Forelimb muscle (tissue), 1 donor: ENCODE measurements at places on chromosomes 12 and 14. TPM values are rescaled to one million over a fixed set of nuclear protein-coding genes. Genes with fewer than 3 reads are reported as not detected.

- no peak for DNase-seq
These were observed 10.4 kb downstream of the TMEM229B start for GRCh38 chr14:67477926-67478799.

SLC17A8 gene
- polyA plus RNA-seq = 0.06 TPM

DNA sequence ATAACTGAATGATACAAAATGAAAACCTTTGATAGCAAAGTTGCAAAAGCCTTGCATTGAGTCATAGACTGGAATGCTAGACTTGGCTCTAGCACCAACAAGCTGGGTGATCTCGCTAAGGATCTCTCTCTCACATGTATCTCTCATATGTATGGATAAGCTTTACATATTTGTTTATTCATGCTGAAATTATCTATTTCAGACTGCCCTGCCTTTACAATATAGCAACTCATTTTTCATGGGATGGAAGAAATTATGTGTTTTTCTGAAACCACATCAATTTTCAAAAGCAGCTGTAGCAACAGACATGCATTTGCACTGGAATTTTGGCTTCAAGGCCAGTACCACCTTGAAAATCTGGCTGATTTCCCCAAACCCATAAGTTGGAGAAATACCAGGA, 11.4 kb downstream of the RERG start:
- no peak for DNase-seq

- no peak for DNase-seq
These were observed 68.2 kb upstream of the BDKRB2 start for GRCh38 chr14:96136371-96137005.

LHX5 gene
- polyA plus RNA-seq = not detected

ABCD2 gene
- polyA plus RNA-seq = 0.06 TPM

KRT6C gene
- not detected for polyA plus RNA-seq

E2F7 gene
- 2.9 TPM for polyA plus RNA-seq

PTPN21 gene
- polyA plus RNA-seq = 57.3 TPM

GRCh38 chr14:33949411-33949893, 1.4 kb downstream of the EGLN3 start:
- DNase-seq = no peak

DNA sequence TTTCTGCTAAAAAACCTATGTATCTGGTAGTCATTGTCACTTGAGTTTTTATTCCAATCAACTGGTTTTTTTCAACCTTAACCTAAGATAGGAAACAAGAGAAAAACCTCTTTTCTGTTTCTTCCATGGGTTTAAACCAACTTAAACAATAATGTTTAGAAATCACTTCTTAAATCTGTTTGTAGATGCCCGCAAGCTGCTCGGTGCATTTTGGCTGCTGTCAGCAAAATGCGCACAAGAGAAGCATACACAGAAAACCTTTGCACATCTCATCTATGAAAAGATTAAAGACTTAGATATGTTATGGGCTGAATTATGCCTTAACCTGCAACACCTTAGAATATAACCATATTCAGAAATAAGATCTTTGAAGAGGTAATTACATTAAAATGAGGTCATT, 299.8 kb downstream of the ITPR2 start:
- no peak for DNase-seq

KRT6A gene
- not detected for polyA plus RNA-seq

CACNA1C gene
- 3.2 TPM for polyA plus RNA-seq

DNA sequence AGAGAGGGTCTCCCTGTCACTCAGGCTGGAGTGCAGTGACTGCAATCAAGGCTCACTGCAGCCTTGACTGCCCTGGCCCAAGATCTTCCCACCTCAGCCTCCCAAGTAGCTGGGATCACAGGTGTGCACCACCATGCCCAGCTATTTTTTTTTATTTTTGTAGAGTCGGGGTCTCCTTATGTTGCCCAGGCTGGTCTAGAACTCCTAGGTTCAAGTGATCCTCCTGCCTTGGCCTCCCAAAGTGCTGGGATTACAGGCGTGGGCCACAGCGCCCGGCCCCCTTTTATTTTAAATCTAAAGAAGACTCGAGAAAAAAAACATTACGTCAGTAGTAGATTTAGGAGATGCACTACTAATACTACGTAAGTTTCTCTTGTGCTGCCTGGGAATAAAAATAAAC, 14.3 kb downstream of the FOS start:
- DNase-seq = no peak

DNA sequence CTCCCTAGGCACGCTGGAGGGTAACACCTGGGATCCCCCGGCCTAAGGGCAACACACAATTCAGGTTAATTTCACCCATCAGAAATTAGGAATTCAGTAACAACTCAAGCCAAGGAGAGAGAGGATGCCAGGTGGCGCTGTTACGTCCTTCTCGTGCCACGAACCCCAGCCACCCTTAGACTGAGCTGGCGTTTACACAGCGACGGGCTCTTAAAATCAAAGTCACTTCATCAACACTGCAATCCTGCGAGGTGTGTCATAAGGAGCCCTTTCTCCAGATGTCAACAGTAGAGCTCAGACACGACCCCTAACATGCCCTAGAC, 110.6 kb upstream of the TMEM132D start:
- no peak for DNase-seq

GRCh38 chr14:93764211-93764659, 24.1 kb downstream of the PRIMA1 start:
- DNase-seq = no peak

NANOG gene
- polyA plus RNA-seq = 0.13 TPM

GRCh38 chr14:103118663-103119404, 4.4 kb upstream of the TNFAIP2 start:
- no peak for DNase-seq

RIC8B gene
- polyA plus RNA-seq = 14.7 TPM

GRCh38 chr12:67147447-67147846, 121.7 kb upstream of the CAND1 start:
- DNase-seq = no peak

DNA sequence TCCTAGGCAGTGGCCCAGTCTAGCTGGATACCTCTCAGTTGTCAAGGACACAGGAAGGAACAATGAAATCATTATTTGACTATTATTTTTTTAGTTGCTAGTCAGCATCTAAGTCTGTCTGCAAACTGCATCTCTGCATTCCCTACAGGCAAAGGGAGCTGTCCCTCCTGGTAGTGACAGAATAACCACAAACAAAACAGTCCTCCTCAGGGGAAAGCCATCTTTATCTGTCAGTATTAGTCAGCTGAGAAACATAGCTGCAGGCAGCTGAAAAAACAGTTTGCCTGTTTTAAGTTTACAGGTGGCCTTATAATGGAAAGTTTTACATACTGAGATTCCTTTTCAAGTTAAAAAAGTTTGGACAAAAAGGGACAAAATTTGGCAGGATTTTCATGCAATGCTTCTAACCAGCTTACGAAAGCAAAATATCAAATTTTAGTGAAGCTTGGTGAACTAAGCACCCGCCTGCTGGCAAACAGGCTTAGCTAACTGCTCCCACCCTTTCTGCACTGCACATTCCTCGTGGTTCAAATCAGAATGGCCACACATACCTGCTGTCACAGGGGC, 29.5 kb downstream of the SLC25A21 start:
- DNase-seq = peak; percentile 36

MEG3 gene
- 6,363 TPM for polyA plus RNA-seq

DNA sequence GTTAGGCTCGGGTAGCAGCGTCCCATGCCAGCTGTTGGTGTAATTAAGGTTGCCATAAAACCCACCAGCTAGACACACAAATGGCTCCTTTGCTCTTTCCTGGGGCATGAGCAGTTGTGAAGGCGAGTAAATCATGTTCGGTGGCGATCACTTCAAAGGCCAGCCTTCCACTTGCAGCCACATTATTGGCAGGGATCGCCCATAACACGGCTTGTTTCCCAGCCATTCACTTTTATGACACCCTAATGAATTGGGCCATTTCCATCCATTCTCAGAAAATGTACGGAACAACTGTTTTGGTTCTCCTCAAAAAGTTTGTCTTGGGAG, 63.4 kb downstream of the BEGAIN start:
- no peak for DNase-seq

DNA sequence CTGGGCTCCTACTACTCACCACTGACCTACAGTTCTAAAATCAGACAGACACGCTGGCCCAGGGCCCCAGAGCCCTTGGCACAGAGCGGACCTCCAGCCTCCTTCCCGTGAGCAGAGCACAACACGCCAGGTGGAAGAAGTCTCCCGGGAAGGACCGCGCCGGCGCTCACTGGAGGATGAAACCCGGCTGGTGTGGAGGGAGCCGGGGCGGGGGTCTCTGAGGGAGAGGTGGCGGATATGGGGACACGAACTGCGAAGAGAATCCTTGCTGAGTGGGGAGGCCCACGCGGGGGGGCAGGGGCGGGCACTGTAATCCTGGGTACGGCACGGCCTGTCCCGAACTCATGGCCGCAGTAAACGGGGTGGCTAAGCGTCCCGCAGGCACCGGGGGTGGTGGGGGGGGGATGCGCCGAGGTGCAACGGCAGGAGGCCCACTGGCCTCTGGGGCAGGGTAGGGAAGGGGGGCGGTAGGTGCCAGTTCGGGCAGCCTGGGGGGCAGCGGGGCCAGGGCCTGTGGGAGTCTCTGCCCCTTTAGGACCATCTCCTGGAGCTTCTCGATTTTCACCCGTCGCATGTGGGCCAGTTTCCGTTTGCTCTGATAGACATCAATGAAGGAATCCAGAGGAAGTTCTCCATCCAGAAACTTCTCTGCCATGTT, 28.8 kb downstream of the VPS37B start:
- no peak for DNase-seq

DNA sequence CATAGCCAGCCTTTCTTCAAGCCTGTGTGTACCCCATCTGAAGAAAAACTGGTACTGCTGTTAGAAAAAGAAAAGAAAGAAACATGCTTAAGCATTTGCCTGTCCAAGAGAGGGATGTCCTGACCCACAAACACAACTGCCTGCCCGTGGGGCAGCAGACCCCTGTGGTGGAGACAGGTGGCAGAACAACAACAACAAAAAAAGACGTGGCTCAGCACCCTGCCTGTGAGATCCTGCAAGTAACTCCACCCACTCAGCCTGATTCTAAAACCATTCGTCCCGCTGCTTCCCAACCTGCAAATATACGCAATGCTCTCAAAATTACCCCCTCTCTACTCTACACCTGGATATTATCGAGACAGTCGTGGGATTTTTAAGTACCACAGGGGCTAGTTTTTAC, 64.9 kb upstream of the ZDHHC17 start:
- DNase-seq = no peak

- peak; percentile 71 for DNase-seq
These were observed 36.5 kb upstream of the DYNC1H1 start for GRCh38 chr14:101927859-101928258.

DNA sequence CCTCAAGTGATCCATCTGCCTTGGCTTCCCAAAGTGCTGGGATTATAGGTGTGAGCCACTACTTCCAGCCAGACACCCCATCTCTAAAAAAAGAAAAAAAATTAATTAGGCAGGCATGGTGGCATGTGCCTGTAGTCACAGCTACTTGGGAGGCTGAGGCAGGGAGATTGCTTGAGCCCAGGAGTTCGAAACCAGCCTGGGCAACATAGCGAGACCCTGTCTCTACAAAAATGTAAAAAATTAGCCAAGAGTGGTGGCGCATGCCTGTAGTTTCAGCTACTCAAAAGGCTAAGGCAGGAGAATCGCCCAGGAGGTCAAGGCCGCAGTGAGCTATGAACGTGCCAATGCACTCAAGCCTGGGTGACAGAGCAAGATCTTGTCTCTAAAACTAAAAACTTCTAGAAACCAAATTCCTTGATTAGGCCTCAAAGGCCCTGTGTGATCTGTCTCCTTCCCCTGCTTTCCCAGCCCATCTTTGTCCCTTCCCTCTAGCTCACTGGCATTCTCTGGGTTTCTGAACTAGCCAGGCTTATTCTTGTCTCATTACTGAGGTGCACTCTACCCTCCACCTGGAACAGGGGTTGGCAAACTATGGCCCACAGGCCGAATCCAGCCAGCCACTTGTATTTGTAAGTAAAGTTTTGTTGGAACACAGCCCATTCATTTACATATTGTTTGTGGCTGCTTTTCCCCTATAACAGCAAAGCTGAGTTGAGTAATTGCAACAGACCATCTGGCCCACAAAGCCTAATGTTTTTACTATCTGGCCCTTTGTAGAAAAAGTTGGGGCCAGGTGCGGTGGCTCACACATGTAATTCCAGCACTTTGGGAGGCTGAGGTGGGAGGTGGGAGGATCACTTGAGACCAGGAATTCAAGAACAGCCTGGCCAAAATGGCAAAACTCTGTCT, 17.2 kb upstream of the TPCN1 start:
- no peak for DNase-seq

DNA sequence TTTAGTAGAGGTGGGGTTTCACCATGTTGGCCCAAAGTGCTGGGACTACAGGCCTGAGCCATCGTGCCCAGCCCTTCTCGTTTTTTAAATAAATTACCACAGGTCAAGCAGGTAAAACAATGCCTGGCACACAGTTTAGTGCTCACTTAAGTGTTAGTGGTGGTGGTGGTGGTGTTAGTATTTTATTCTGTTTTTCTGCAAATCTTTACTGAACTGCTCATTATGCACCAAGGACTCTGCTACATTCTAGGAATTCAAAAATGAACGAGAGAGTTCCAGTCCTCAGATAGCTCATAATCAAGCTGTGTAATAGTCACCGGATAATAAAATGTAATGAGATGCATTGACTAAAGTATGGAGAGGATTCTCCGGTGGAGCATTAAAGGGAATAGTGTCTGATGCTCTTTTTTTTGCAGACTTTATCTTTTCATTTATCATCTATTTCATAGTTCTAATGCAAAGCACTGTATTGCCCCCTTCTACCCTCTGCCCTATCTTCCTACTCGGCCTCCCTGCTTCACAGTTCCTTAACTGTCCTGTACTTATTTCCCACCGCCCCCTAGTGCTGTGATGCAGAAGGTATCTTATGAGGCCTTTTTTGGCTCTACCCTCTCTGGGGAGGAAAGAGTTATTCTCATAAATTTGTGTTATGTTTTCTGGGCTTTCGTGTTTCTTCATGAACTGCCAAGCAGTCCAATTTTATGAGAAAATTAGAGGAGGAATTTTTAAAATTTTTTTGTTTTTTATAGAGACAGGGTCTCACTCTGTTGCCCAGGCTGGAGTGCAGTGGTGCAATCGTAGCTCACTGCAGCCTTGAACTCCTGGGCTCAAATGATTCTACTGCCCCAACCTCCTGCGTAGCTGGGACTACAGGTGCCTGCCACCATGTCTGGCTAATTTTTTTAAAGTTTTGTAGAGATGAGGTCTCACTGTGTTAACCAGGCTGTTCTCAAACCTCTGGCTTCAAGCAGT, 1.0 kb downstream of the ITFG2 start:
- no peak for DNase-seq

CGRRF1 gene
- 14.5 TPM for polyA plus RNA-seq

- no peak for DNase-seq
These were observed 185.4 kb upstream of the G2E3 start for GRCh38 chr14:30373526-30373925.

- no peak for DNase-seq
These were observed 63.9 kb downstream of the SYT1 start for GRCh38 chr12:78928200-78929074.

DNA sequence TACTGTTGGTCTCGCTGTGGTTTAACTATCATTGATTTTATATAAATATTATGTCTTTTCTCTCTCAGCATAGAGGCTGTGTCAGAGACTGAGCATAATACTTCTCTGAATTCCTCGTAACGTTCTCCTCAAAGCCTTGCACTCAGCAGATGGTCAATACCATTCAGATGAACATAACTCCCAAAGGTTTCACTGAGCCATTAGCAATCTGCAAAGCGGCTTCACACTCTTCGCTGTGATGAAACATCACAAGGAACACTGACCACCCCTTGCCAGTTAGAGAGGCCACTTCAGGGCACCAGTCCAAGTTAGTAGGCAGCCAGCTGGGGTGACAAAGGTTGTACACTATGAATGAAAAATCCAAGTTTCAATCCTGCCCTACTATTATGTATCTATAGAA, 30.1 kb upstream of the STON2 start:
- DNase-seq = no peak

GRCh38 chr14:68577802-68578541, 214.9 kb downstream of the ZFP36L1 start:
- no peak for DNase-seq

- no peak for DNase-seq
These were observed 38.5 kb downstream of the FOS start for GRCh38 chr14:75317148-75317547.
